ENCODE measurements at places on chromosomes 5 and 9.

- no peak for DNase-seq
Observed at GRCh38 chr9:32423371-32423770, 38.9 kb downstream of the ACO1 start.

GRCh38 chr5:22557251-22557650 is 295.9 kb downstream of the CDH12 start:
- no peak for DNase-seq

GRCh38 chr9:35272989-35273388 is 111.2 kb downstream of the UNC13B start:
- DNase-seq = no peak

DNA sequence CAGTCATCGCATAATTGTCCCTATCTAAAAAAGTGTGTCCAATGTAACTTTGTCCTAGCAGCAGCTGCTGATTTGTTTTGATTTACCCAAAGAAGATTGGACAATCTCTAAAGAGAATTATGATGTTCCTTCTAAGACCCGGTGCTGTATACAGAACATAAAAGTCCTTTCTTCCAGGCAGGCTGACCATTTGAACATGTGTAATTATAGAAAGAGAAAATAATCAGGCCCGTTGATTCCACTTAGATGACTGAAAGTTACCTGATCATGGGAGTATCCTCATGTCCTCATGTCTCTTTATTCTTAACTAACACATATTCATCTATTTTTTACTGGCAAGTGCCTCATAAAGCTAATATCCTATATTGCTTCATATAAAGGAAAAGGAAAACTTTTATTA is 164.1 kb upstream of the MRPS30 start:
- DNase-seq = no peak

- no peak for DNase-seq
Observed at GRCh38 chr5:38783011-38783561, 62.7 kb upstream of the OSMR start.

DNA sequence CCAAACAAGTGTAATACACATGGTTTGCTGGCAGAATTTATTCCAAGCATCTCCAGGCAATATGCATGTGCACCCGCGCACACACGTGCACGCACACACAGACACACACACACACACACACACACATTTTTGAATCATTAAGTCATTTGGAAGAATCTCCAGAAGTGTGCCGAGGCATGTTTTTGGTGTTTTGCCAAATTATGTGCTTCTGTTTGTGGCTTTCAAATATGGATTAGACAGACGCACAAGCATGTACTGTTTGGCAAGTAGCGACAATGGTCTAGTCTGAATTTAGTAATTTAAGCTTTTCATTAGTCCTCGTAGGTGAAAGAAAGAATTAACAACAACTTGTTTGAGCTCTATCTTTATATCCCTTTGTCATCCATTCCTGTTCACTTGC is 36.7 kb downstream of the NFIB start:
- no peak for DNase-seq

- DNase-seq = no peak
Observed at GRCh38 chr9:71485326-71485725, 283.0 kb downstream of the CEMIP2 start.

DNA sequence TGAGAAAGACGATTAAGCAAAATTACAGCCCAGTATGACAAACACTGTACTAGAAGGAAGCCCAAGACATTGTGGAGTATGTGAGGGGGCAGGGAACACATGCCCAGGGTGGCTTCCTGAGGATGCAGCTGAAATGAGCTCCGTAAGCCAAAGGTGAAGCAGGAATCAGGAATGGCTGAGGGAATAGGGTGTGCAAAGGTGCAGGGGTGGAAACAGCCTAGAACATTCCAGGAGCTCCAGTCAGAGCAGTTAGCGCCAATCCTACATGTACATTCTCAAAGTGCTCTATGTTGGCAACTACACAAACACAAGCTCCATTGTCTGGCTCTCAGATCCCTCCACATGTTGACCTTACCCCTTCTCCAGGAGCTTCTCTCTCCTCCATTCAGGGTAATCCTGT is 257.9 kb downstream of the MAN2A1 start:
- no peak for DNase-seq
